ENCODE measurements at places on chromosomes 11 and 22. TPM values are rescaled to one million over a fixed set of nuclear protein-coding genes. Genes with fewer than 3 reads are reported as not detected.

The DAGLA gene
- total RNA-seq: 0.23 TPM

The APOA1 gene
- not detected for total RNA-seq

The C11orf65 gene
- total RNA-seq: 0.30 TPM

The SLC6A5 gene
- not detected for total RNA-seq

The TPBGL gene
- total RNA-seq: not detected

The ESAM gene
- 24.1 TPM for total RNA-seq

The CSTF3 gene
- total RNA-seq: 7.1 TPM

The OR8D2 gene
- not detected for total RNA-seq

The TCN1 gene
- 1.0 TPM for total RNA-seq

The XNDC1N gene
- total RNA-seq: 8.6 TPM

The BEST1 gene
- 0.89 TPM for total RNA-seq

The TMEM121B gene
- 0.54 TPM for total RNA-seq

The NXF1 gene
- 114 TPM for total RNA-seq

The MYBPC3 gene
- total RNA-seq: not detected

The KCNK4 gene
- not detected for total RNA-seq

The CARD16 gene
- total RNA-seq: 4.5 TPM

The NRGN gene
- total RNA-seq: not detected

The BLID gene
- total RNA-seq: not detected

The TIMP3 gene
- total RNA-seq: 256 TPM

The OR10V1 gene
- total RNA-seq: not detected

The OR51L1 gene
- total RNA-seq: not detected

The KCNC1 gene
- not detected for total RNA-seq

The MRGPRE gene
- total RNA-seq: not detected

The LINC01488 gene
- total RNA-seq: not detected

The CECR2 gene
- total RNA-seq: 2.7 TPM

The MOGAT2 gene
- total RNA-seq: 5.7 TPM

The TMPRSS6 gene
- total RNA-seq: 2.8 TPM

The KRTAP5-1 gene
- total RNA-seq: not detected

The LDHAL6A gene
- total RNA-seq: not detected

The AHNAK gene
- total RNA-seq: 1,611 TPM

The APOL2 gene
- total RNA-seq: 24.8 TPM

The OR51I1 gene
- not detected for total RNA-seq

The BAIAP2L2 gene
- total RNA-seq: 2.3 TPM

The REXO2 gene
- 101 TPM for total RNA-seq

The FOLR1 gene
- total RNA-seq: 2.7 TPM

The ABCC8 gene
- 0.34 TPM for total RNA-seq

The MPZL2 gene
- total RNA-seq: 52.5 TPM

The TMPRSS13 gene
- total RNA-seq: 124 TPM

The GUCY1A2 gene
- 0.49 TPM for total RNA-seq

The CARNS1 gene
- total RNA-seq: 0.30 TPM

The SFI1 gene
- total RNA-seq: 26.1 TPM

Measured in lower leg skin (tissue), 4 donors.